Thoracic aorta (tissue), 2 donors: ENCODE measurements at places on chromosomes 5 and 9.

GRCh38 chr5:111961862-111962261 lies 204.9 kb upstream of the NREP start:
- no peak for DNase-seq

GRCh38 chr9:38390851-38391250 lies 1.7 kb upstream of the ALDH1B1 start:
- no peak for DNase-seq

DNA sequence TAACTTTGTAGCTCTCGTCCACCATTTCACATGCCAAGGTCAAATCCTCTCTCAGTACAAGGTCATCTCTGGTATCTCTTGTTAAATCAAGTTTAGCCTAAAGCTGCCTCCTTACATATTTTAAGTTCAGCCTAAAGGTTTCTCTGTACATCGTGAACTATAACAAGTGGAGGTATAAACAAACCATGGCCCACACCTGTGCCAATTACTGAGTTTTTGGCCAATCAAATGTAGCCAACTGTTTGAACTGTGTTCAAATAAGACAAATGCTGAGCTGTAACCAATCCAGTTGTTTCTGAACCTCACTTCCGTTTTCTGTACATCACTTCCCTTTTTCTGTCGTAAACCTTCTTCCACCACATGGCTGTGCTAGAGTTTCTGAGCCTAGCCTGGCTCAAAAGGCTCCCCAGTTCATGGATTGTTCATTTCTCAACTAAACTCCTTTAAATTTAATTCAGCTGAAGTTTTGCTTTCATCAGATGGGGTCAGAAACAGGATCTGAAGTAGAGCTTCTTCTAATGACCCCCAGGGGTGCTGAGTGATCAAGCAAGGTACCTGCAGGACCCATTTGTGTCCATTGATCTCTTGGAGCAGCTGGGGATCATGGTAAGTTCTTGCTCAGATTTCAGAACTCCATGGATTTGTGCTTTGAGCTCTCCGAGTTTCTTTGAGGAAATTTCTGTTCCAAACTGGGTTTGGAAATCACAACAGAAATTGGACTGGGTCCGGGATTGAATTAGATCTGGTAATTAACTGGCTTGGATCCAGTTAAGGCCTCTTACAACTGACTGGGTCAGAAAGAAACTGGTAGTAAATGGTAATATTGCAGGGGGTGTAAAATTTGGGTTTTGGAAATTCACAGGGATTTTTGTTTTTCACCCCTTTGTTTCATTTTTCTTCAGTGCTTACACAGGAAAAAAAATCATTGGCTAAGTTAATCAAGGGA lies 11.0 kb upstream of the NANS start:
- no peak for DNase-seq

DNA sequence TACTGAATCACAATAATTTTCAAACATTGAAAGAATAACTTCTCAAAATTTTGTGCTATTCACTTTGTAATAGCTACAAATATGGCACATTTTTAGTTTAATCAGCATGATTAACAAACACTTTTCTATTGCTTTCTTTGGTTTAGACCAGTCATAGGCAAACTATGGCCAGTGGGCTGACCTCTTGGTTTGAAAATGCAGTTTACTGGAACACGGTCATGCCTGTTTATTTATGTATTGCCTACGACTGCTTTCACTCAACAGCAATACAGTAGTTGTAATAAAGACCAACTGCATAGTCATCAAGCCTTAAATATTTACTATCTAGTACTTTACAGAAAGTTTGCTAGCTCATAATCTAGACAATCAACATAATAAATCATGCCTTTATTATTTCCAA lies 810.8 kb downstream of the TLE1 start:
- DNase-seq: no peak

DNA sequence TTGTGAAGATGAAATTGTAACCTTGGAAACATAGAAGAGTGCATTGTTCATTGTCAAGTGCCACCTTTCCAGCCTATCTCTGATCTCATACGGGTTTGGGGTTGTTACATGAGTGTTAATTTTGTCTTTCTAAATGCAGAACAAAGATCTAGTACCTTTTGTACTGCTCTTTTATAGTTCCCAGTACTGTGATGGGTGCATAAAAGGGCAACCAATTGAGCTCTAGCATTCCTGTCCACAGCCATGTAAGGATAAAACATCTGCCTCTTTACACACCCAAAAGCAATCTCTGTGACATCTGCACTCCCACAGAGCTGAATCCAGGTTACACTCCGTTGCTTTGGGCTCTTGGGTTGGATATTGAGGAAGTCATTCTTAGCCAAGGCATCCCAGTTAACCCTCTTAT lies 255.2 kb downstream of the SGCD start:
- no peak for DNase-seq

GRCh38 chr5:102798104-102798785 lies 43.1 kb downstream of the PAM start:
- no peak for DNase-seq

GRCh38 chr5:161585798-161586197 lies 39.3 kb upstream of the GABRB2 start:
- no peak for DNase-seq

GRCh38 chr5:139058121-139058520 lies 140.0 kb downstream of the SIL1 start:
- DNase-seq: no peak

DNA sequence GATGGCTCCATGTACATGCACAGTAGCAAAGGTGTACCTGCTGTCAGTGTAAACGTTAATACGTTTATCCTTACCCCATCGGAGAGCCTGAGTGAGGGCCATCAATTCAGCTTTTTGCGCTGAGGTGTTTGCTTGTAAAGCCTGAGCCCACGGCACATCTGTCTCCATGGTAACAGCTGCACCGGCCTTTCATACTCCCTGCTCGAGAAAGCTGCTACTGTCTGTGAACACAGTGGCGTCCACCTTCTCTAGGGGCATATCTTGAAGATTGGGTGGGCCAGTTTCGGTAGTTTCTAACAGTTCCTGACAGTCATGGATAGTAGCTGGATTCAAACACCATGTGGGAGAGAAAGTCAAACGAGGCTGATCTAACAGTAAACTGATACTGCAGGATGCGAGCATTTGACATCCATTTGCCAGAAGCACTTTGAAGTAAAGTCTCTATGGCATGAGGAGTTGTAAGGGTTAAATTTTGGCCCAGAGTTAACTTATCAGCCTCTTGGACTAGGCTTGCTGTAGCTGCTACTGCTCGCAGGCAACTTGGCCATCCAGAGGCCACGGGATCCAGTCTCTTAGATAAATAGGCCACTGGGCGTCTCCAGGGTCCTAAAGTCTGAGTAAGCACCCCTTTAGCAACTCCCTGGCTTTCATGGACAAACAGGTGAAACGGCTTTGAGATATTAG lies 21.0 kb upstream of the RHOBTB3 start:
- no peak for DNase-seq

GRCh38 chr5:55913466-55914413 lies 62.6 kb downstream of the IL31RA start:
- no peak for DNase-seq

DNA sequence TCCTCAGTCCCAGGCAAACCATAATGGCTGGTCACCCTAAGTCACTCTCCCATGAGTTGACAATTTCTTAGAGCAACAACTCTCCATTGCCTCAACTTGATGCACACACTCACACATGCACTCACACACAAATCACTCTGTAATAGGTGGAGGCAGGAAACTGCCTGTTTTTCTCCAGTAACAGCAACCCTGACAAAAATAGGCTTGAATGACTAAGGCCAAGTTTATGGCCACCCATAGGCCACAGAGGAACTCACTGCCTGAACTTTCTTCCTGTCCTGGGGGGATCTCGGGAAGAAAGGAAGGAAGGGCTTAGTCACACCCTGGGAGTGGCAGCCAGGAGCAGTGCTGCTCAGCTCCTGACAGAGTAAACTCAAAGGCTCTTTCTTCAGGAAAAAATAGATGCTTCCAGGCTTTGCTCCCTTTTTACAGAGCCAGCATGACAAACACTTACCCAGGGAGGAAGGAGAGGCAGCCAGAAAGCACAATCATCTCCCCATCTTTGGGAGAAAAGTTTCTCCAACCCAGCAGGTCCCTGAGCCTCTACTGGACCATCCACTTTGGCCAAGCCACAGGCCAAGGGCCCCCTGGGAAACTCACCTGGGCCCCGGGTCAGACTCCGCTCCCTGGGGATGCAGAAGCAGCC lies 368 bp downstream of the SH3TC2 start:
- DNase-seq: no peak

DNA sequence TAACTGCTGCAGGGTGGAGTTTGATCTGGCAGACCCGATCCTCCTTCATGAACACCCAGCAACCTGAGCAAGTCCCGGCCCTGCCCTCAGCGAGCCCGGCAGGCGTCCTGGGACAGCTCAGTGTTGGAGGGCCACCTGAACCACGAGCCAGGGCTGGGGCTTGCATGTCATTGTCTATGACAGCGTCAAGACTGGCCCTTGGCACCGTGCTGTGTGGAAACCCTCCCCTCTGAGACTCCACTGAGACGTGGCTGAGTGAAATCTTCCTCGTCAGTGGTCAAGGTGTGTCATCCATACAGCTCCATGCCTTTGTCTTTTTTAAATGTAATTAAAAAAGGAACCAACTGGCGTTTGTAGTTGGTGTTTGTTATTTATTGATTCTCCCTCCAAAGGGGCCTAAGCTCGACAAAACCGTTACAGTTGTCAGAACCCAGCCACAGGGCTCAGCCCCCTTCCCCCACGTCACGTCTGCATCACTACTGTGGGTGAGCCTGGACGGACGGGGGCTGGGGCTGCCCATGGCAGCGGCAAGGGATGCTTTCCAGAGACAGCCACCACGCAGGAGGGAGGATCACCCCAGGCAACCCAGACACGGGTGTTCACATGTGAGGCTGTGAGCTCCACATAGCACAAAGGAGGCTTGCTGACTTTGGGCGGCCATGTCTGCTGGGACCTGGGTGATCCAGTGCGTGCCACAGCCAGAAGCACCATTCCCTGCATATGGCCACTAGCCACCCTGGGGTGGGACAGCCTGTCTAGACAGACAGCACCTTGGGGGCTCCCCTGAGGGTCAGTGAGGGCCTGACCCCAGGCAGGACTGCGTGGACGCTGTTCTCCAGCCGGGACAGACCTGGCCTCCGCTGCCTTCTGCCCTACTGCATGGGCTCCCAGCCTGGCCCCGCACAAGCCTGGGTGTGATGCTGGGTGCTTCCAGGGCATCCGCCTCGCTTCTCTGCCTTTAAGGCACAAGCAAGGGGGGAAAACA lies 7.3 kb downstream of the UCK1 start:
- DNase-seq: no peak

GRCh38 chr5:163478982-163479271 lies 18.5 kb downstream of the HMMR start:
- no peak for DNase-seq

GRCh38 chr9:32072570-32072969 lies 311.9 kb upstream of the ACO1 start:
- no peak for DNase-seq

- DNase-seq: no peak
Observed at GRCh38 chr5:102778478-102778877, 23.4 kb downstream of the PAM start.
